ENCODE measurements at places on chromosomes 3 and 15.

- DNase-seq: no peak
Observed at GRCh38 chr3:193991666-193992424, 144.1 kb upstream of the HES1 start.

DNA sequence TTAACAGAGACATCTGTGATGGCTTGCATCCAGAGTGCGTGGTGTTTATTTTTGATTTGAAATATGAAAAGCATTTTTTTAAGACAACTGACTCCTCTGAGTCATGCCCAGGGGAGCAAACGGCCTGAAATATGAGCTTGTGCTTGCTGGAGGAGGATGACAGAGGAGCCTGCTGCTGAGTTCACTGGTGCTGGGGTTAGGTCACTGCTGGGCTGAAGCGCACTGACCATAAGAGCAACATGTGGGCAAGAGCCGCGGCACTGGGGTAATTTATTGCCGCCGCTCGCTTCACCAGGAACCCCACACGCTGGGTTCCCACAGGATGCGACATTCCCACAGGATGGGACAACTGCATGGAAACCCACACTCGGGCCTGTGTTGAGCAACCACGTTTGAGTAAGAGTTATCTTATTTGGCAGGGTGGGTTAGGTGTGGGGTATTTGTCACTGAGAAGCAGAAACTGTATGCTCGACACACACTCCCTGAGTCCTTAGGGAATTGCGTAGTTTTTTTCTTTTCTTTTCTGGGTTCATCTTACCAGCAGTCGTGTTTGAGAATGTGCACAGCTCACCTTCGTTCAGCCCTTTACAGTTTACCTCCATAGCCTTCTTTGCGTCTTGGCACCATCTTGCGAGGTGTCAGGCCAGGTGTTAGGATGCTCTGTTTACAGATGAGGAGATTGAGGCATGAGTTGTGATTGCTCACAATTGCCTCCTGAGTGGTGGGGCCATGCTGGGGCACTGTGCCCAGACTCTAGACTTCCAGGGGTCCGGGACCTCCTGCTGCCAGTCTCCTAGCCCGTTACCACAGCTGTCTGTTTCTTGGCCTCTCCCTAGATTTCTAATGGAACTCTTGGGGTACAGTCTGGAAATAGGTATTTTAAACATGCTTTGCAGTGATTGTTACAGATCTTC is 60.4 kb downstream of the SMAD3 start:
- DNase-seq: peak; percentile 96

- no peak for DNase-seq
Observed at GRCh38 chr15:82977076-82977475, 8.9 kb upstream of the RAMAC start.

DNA sequence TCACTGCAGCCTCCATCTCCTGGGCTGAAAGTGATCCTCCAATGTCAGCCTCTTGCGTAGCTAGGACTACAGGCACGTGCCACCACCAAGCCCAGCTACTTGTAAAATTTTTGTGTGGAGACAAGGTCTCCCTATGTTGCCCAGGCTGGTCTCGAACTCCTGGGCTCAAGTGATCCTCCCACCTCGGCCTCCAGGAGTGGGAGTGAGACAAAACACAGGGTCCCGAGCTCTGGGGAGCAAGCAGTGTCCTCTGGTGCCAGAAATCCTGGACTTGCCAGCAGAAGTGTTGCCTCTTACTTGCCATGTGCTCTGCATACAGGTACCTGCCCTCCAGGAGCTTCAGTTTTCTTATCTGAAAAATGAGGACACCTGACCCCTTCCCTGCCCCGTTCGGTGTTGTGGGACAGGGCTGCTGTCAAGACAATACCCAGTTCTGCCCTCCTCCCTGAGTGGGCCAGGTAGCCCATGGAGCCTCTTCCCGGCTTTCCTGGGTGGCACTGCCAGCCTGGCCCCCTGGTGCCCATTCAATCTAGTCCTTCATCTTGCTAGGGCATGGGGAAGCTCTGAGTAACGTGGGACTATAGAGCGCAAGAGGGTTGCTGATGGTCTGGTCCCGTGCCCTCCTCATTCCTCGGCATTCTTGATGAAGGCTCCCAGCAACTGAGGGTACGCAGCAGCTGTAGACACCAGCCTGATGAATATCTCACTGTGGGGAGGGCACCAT is 164.6 kb downstream of the GOLGA6L4 start:
- no peak for DNase-seq

DNA sequence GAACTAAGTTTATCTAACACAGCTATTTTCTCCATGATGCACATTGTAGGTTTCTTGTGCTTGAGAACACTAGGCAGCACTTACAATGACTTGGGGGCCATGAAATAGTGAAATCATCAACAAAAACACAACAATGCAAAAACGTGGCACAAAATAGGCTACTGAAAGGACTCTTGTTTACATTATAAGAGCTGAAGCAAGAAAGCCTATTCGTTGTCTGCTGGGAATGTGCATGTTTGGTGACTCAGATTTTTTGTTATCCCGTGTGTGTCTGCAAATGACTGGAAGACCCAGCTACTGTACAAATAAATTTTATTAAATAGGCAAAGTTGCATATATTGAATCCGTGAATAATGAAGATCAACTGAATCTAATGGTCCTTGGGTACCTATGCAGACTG is 85.0 kb downstream of the TCF12 start:
- peak; percentile 48 for DNase-seq
